ENCODE measurements at places on chromosomes 6 and 20.

GRCh38 chr6:159068904-159069578, 24.2 kb upstream of the TAGAP start:
- DNase-seq: peak; percentile 9

- DNase-seq: no peak
Measured at GRCh38 chr20:2059411-2059810, 42.2 kb upstream of the STK35 start.

- DNase-seq: no peak
Measured at GRCh38 chr20:53346335-53346648, 247.3 kb downstream of the ZNF217 start.

- peak; percentile 75 for DNase-seq
Measured at GRCh38 chr6:15793288-15793687, 130.5 kb upstream of the DTNBP1 start.

DNA sequence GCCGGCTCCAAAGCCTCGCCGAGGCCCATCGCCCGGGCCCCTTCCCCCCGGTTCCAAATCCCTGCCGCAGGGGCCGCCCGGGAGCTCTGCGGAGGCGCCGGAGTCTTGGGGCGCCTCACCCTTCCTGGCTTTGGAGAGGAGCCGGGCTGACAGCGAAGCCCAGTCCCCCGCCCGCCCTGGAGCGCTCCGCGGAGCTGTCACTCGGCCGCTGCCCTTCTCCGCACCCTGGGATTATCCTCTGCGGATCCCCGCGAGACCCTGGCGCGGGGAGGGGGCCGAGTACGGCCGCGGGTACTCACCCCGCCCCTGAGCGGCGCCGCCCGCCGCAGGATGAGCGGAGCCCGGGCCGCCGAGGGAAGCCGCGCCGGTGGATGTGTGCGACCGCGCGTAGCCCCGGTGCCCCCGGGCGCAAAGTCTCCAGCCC, 343 bp downstream of the SNAP91 start:
- DNase-seq: peak; percentile 68

GRCh38 chr6:35008858-35009257, 119.8 kb downstream of the ANKS1A start:
- no peak for DNase-seq

- no peak for DNase-seq
Measured at GRCh38 chr6:101232961-101233360, 160.5 kb upstream of the GRIK2 start.

GRCh38 chr6:170447561-170447930, 105.6 kb downstream of the PSMB1 start:
- DNase-seq: no peak

DNA sequence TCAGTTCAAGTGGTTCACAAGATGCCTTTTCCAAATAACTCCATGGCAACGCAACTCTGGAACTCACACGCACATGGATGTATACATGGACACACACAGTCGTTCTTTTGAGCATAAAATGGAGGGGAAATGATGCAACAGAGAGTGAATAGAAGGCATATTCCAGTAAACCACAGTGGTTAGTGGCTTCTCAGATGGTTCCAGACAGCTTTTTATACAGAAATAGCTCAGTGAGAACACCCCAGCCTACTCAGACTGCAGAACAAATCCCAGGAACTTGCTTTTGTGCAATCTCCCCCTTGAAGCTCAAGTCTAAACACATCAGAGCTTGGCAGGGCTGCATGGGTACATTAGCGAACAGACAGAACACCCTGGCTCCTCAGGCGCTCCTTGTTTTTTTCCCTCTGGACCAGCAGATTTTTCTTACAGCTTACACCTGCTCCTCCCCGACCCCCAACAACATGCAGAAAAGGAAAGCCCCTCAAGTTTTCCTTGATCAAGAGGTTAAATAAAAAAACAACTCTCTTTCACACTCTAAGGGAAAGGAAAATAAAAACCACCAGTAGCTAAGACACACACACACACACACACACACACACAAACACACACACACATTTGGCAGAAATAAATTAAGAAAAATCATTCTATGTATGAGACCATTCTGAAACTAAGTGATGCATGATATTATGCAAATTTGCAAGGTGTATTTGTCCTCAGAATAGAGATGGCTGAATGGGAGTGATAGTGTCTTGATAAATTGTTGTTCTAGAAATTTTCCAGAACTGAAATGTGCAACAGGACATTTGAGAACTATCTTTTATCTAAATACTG, 51.2 kb upstream of the RANBP9 start:
- DNase-seq: no peak

- no peak for DNase-seq
Measured at GRCh38 chr6:165880686-165881085, 217.6 kb upstream of the PDE10A start.

All from DMS53 (cell line).